ENCODE measurements at places on chromosomes 4 and X.

DNA sequence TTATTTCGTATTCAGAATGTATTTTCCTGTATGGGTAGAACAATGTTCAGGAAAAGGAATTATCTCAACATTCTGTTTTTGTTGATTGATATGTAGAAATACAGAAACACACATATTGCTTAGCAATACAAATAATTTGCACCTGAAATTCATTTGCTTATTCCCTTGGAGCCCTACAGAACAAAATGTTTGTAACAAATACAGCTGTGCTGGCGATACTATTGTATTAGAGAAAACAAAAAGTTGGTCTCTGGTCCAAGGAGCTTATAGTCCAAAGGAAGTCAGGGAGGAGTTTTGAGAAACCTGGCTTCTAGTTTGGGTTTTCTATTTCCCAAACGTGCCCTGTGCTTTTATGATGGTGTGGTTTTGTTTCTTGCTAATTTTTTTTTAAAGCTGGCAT, 37.8 kb upstream of the CAPN6 start:
- DNase-seq, result no peak

GRCh38 chr4:165515201-165515600, 136.4 kb downstream of the CPE start:
- no peak for DNase-seq

DNA sequence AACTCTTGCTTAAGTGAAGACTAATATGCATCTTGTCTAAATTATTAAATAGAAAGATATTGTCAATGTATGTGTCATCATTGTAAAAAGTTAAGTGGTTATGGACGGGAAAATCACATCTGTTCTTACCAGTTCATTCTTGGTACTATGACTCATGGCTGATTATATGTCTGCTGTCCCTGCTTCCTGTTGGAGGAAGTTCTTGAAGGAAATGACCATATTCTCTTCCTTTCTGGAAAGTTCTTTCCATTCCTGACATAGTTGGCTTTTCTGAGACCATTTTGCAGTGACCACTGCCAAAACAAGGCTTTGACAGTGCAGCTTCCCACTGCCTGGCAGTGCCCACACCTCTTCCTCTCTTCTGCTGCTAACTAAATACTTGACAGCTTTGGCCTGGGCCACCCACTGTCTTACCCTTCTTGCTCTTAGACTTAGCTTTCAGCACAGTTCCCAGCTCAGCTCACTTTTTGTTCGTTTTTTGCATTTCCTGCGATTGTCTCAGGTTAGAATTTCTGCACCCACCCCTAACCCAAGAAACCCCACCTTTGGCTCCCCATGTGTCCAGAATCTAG, 13.2 kb upstream of the CLDN24 start:
- DNase-seq, result no peak

- no peak for DNase-seq
Measured at GRCh38 chr4:4981427-4981826, 37.8 kb downstream of the CYTL1 start.

DNA sequence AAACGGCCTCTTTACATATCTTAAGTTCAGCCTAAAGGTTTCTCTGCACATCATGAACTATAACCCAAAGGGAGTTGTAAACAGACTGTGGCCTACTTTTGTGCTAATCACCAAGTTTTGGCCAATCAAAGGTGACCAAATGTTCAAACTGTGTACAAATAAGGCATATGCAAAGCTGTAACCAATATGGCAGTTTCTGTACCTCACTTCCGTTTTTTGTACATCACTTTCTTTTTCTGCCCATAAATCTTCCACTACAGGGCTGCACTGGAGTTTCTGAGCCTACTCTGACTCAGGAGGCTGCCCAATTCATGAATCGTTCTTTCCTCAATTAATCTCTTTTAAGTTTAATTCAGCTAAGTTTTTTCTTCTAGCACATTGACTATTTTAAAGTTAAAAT, 318.7 kb downstream of the SLC7A11 start:
- no peak for DNase-seq

DNA sequence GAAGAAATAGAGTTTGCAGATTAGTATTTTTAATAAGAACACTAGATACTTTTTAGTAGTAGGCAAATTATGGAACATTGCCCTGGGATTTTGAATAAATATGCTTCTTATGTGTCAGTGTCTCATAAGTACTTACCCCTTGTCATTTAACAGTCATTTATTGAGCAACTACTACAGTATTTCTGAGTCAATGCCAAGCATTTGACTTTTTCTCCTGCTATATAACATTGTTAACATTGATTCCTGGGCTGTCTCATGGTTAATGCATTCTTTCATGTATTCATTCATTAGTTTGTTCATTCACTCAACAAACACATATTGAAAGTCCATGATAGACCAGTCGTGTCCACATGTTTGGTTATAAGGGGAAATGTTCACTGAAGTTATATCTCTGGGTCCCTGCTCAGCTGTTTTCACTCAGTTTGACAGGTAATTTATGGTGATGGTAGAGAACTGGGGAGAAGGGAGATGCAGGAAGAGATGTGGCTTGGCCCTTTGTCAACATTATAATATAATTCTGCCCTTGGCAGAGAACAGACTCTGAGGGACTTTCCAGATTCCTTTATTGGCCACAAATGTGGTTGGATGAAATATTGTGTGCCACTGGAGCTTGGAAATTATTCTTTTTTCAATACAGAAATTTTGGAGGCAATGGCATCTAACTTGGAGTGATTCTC, 49.8 kb downstream of the OSTC start:
- DNase-seq, result no peak

DNA sequence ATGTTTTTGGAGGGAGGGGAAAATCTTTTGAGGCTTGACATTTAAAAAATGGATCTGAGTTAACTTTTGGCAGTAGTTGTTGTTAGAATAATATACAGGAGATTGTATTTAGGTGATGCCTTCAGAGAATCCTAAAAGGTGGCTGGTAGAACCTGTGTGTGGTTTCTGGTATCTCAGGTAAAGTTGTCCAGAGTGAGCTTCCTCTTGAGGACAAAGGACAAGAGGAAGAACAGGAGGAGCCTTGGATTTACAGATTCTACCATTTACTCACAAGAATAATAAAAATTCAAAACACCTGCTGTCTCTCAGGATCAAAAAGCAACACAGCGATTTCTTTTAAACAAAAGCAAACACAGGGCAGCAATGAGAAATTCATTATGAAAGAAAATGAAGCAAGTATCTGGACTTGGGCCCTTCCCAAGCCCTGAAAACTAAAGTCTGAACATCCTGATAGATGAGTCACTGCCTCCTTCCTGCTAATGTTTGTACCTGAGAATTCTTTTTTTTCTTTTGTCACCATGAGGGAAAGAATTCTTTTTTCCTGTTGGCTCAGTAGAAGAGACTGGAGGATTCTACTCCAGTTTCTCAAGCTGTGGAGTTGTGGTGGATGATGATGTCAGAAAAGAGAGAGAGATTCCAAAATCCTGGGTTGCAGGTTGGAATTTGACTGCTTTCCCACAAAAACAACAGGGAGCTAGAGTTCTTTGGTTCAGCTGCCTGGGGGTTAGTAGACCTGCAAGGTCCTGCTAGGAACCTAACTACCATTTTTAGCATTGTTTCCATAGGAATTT, 31.5 kb upstream of the RAPGEF2 start:
- no peak for DNase-seq

DNA sequence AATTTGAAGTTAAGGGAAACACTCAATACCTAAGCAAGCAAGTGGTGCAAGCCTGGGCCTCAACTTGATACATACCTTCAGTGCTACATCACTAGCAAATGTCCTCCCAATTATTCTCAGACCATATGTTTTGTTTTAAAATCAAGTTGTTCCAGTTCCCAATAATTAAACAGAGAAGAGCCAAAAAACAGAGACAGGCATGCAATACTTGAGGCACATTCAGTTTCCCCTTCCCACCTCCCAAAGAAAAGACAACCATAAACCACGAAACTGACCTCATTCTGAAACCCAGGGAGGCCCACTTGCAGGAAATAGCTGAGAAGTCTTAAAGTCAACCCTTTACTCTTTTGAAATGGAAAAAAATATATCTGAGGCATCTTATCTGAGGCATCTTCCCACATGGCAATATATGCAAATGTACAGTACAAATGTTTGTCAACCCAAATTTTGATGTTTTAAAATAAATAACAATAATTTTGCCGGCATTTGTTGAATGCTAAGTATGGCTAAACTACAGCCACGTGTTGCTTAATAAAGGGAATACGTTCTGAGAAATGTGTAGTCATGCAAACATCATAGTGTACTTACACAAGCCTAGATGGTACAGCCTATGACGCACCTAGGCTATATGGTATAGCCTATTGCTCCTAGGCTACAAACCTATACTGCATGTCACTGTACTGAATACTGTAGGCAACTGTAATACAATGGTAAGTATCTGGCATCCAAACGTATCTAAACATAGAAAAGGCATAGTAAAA, 147.5 kb downstream of the TSPAN5 start:
- no peak for DNase-seq

- no peak for DNase-seq
Measured at GRCh38 chr4:140117947-140118346, 36.0 kb downstream of the MAML3 start.

- DNase-seq, result no peak
Measured at GRCh38 chr4:153728660-153729059, 31.2 kb downstream of the RNF175 start.

DNA sequence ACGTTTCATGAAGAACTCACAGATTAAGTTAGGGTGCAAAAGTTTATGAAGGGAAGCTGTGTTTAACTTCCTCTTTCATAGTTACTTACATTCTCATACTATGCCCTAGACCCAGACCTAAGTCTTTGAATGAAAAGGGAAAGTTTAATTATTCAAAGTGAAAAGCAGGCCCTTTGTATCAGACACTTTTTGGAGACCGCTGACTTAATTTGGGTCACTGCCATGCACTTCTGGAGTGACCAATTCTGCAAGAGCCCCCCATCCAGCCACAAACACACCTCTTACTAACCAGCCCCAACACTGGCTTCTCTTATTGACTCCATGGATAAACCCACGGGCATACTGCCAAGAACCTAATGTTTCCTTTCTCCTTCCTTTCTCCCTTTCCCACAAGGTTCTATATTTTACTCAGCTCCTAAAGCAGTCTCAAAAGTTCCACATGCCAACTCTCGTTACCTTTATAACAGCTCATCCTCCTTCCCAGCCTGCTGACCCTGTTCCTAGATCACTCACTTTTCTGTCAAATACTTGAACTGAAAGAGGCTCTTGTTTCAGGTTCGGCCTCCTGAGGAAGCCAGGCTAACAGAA, 34.5 kb downstream of the ABCE1 start:
- no peak for DNase-seq

- no peak for DNase-seq
Measured at GRCh38 chr4:153065276-153065675, 129.2 kb downstream of the FHDC1 start.

DNA sequence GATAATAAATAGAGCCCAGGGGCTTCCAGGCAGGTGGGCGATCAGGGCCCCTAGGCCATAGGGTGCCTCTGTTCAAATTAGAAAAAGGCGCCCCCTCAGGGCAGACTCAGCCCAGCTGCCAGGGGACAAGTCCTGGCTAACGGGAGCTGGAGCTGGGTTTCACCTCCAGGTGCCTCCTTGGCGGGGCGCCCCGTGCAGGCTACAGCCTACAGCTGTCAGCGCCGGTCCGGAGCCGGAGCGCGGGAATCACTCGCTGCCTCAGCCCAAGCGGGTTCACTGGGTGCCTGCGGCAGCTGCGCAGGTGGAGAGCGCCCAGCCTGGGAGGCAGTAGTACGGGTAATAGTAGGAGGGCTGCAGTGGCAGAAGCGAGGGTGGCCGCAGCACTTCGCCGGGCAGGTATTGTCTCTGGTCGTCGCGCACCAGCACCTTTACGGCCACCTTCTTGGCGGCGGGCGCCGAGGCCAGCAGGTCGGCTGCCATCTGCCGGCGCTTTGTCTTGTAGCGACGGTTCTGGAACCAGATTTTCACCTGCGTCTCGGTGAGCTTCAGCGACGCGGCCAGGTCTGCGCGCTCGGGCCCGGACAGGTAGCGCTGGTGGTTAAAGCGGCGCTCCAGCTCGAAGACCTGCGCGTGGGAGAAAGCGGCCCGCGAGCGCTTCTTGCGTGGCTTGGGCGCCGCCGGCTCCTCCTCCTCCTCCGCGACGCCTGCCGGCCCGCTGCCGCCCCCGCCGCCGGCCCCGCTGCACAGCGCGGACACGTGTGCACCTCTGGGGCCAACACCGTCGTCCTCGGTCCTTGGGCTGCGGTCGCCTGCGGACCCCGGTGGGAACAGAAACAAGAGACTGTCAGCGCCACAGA, 2.4 kb downstream of the NKX3-2 start:
- no peak for DNase-seq
